Activated CD4-positive, alpha-beta T cell treated with anti-CD3 and anti-CD28 coated beads, Interleukin-2, Interleukin-4, amounts not matched to agents 100 ng/mL and 50 ng/mL, durations not matched to agents 16 hours and 8 hours (primary cell): ENCODE measurements at places on chromosomes 11 and 22.

DNA sequence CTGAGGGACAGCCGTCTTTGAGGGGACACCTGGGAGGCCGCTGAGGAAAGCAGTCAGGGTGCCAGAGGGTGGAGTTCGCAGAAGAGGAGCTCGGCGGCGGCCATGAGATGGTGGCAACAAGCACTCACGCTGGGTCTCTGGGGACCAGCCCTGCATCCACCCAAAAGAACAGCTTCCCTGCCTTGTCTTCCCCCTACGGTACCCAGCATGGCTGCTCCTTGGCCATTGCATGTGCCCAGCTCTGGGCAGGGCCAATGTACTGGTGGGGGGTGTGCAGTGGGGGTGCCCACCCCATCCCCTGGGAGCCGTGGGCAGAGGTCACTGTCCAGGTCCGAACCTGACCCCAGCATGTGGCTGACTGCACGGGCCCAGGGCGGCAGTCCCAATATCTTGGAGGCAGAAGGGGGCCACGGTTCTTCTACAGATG is 42.3 kb downstream of the OSBPL5 start:
- DNase-seq = no peak

DNA sequence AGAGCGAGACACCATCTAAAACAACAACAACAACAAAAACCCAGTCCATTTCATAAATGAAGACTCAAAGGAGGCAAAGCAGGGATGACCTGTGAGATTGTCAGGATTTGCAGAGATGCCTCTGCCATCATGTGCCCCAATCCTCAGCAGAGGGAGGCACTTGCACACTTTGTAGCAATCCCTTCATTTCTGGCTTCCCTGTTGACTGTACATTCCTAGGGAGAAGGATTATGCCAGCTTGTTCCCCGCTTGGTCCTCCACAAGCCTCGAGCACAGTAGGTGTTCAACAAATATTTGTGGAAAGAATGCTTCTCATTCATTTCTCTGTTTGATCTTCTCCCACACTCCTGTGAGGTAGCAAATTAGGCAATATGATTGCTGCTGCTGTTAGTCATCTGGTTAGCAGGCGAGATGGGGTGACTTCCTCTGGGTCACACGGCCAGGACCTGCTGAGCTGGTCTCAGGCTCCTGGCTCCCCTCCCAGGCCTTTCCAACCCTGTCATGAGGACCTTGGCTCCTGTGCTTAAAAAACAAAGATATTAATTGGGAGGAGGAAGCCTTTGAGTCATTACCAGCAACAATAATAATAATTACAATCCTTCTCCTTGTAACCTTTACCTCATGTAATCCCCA is 34.1 kb downstream of the LIF start:
- peak; percentile 69 for DNase-seq

DNA sequence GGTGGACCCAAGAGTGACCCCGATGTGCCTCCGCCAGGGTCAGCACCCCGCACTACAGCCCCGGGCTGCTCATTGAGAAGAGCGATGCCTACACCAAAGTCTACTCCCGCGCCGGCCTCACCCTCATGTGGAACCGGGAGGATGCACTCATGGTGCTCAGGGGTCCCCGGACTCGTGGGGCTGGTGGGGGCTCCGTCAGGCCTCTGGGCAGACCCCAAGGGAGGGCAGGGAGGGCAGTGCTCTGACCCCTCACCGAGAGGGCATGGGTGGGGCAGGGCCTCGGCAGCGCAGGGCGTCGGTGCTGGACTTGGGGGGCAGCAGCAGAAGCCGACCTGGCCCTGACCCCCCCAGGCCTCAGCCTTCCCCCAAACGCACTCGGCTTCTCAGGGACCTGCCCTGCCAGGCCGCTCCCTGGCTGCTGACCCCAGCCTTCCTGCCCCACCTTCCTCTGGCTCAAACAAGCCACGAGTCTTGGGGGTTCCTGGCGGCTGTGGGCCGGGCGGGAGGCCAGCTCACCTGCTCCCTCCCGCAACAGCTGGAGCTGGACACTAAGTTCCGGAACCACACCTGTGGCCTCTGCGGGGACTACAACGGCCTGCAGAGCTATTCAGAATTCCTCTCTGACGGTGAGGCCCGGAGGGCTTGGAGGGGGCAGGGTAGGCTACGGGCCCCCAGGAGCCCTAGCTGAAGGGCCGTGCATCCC is 2.9 kb downstream of the MUC2 start:
- no peak for DNase-seq

DNA sequence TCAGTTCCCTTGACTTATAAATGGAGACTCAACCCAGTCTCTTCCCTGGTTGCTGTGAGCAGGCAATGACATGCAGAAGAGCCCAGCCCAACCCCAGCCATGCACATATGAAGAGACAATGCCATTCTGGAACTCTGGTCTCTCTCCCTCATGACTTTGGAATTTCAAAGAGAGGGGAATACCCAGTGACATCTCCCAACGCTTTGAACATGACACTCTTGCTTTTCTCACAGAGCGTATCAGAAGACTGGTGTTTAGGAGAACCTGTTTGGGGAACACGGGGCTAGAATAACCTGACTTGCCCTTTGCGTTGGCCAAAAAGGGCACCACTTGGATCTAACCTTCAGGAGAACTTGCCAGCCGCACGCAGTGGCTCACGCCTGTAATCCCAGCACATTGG is 12.9 kb downstream of the RANGAP1 start:
- no peak for DNase-seq

GRCh38 chr11:7004482-7004881 is 15.7 kb downstream of the ZNF214 start:
- DNase-seq = no peak

DNA sequence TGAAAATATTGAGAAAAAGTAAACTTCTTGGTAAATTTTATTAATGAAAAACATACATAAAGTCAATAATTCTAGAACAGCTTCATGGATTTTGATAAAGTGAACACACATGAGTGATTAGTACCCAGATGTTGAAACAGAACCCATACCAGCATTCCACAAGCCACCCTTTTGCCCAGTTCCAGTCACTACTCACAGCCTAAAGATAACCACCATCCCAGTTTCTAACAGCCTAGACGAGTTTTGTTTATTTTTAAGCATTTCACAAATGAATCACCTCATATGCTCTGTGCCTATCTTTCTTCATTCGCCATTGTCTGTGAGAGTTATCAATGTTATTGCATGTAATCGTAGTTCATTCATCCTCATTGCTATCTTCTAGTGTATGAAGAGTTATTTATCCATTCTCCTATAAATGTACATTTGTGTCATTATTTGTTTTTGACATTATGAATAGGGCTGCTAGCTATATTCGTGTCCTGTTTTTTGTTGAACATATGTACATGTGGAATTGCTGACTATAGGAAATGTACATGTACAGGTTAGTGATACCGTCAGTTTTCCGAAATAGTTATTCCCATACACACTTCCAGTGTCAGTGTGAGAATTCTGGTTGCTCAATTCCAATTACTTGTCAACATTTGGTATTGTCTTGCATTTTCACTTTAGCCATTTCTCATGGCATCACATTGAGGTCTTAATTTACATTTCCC is 44.5 kb upstream of the TEAD1 start:
- no peak for DNase-seq

GRCh38 chr11:97610000-97610399 is 1220.2 kb downstream of the JRKL start:
- DNase-seq = no peak

- no peak for DNase-seq
These were observed 97.8 kb upstream of the CSNK2A3 start for GRCh38 chr11:11450744-11451362.

DNA sequence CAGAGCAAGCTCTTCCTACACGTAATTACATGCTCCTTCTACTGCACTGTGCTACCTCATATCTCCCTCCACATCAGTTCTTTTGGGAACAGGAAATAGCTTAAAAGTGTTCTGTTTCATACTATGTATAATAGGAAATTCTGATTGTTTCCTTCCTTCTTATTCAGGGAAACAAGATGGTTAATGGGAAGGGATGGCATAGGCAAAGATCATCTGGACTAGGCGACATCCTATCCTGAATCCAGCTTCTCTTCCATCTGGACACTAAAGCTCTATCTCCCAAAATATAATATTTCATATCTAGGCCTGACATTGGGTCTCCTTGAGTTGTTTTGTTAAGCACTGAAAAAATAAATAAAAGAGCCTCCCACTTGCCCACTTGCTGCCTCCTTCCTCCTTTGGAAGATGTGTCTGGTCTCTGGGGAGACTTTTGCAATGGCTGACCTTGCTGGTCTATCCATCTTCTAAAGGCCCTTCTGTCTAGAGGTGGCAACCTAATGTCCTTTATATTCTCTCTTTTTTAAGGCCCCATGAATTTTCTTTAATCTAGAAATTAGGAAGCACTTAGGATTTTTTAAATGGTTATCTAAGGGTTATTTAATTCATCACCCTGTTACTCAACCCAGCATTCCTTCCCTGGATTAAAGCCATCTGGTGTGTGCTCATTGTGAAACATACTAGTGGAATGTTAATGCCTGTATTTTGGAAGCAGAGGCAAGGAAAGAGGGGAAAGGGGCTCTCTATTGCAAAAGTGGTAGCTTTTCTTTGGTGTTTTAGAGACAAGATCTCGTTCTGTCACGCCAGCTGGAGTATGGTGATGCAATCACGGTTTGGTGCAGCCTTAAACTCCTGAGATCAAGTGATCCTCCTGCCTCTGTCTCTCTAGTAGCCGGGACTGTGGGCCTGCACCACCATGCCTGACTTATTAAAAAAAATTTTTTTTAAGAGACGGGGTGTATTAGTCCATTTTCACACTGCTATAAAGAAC is 20.6 kb downstream of the CLMP start:
- no peak for DNase-seq

DNA sequence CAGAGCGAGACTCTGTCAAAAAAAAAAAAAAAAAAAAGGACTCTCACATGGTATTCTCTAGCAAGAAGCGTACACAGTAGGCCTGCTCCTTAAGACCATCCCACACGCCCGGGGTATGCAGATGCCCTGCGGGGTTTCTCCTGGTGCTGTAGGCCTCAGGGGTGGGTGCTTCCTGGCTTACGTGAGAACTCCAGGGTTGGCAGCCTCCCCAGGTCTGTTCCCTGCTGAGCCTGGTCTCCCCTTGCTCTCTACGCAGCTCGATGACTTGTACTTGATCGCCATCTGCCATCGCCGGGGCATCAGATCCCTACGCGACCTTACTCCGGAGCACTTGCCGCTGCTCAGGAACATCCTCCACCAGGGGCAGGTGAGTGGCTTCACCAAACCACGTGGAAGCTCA is 12.4 kb upstream of the ST3GAL4 start:
- DNase-seq = no peak

GRCh38 chr11:131549770-131550169 is 179.4 kb downstream of the NTM start:
- no peak for DNase-seq
